ENCODE measurements at places on chromosomes 7 and 10.

DNA sequence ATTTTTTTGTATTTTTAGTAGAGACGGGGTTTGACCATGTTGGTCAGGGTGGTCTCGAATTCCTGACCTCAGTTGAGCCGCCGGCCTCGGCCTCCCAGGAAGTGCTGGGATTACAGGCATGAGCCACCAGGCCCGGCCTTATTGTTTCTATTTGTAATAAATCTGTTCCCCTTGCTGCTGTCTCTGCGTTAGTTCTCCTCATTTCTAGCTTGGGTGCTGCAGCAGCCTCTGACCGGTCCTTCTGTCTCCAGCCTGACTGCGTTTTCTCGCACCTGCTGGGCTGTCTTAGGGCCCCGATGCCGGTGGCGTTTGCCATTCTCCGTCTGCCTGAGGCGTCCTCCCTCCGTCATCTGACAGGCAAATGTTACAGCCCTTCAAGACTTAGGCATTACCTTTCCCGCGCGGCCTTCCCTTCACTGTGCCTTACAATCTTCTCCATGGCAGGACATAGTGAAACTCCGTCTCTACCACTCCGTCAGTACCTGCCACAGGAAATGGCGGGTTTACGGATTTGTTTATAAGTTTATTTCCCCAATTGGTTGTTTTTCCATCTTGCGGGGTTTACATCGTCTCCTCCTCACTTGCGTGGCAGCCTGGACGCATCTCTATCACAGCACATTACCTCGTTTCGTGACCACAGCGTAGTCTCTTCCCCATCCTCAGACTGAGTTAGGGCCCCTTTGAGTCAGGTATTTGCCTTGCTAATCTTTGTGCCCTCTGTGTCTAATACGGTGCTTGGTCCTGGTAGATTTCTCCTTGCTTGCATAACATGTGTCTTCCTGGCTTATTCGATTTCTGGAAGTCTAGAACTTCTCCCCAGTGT lies 2.3 kb upstream of the GIMAP8 start:
- no peak for DNase-seq

- no peak for DNase-seq
Observed at GRCh38 chr10:52619052-52619451, 153.5 kb downstream of the MBL2 start.

DNA sequence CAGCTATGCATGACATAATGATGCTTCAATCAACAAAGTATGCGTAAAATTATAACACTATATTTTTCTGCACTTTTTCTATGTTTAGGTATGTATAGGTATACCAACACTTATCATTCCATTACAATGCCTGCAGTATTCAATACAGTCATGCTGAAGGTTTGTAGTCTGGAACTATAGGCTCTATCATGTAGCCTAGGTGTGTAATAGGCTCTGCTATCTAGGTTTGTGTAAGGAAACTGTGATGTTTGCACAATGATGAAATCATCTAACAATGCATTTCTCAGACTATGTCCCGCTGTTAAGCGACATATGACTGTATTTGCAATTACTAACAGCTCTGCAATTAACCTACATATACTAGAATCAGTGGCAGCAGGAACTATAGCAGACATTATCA lies 1447.5 kb downstream of the GATA3 start:
- no peak for DNase-seq

DNA sequence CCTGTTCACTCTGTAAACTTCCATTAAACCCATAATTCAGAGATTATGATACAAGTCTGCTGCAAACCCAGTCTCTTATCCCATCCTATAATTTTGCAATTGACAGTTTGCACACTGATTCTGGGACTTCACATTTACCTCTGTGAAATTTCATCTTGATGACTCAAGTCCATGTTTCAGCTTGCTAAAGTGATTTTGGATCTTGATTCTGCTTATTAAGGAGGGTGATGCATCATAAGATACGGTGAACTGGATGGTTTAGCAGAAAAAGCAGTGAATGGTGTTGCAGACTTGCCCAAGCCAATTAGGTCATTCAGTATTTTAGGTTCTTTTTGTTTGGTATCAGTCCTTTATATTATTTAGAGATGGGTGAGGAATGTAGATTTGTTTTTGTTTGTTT lies 125.5 kb upstream of the PODXL start:
- DNase-seq: no peak

- peak; percentile 8 for DNase-seq
Observed at GRCh38 chr7:125279961-125280360, 350.3 kb upstream of the POT1 start.

- DNase-seq: no peak
Observed at GRCh38 chr10:128865436-128866195, 601.4 kb upstream of the MGMT start.

DNA sequence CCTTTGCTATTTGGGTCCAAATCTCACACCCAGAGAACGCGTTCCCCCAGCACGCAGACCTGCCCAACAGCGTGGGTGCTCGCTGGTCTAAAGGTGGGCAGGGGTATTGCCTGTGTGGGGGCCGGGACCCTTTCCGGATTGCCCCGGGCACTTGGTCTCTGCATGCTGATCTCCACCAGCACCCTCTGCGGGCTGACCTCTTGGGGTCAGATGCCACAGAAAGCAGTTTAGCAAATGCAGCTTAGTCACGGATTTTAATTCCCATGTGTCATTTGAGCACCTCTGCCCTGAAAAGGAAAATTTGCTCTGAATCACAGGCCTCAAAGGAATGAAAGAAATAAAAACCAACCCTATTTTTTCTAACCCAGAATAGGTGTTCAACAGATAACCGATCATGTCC lies 46.7 kb downstream of the PKD1L1 start:
- no peak for DNase-seq

GRCh38 chr7:27251136-27251651 lies 8.6 kb downstream of the EVX1 start:
- no peak for DNase-seq

DNA sequence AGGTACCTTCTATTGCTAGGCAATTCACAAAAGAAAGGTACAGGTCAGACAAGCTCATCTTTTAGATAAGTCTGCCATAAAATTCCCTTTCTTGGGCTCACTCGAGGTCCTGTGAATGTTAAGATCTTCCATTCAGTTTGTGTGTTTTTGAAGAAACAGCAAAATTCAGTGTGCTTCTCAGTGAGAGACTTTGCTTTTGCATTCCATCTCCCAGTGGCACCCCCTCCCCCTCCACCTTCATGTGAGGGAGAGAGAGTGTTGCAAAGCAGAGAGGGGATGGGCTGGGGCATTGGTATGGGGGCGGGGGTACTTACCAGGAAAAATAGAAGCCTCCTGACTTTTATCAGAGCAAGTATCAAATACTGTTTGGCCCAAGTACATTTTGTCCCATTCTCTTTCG lies 3.8 kb upstream of the TECTB start:
- DNase-seq: no peak

GRCh38 chr7:22403344-22403743 lies 46.4 kb upstream of the RAPGEF5 start:
- DNase-seq: no peak

DNA sequence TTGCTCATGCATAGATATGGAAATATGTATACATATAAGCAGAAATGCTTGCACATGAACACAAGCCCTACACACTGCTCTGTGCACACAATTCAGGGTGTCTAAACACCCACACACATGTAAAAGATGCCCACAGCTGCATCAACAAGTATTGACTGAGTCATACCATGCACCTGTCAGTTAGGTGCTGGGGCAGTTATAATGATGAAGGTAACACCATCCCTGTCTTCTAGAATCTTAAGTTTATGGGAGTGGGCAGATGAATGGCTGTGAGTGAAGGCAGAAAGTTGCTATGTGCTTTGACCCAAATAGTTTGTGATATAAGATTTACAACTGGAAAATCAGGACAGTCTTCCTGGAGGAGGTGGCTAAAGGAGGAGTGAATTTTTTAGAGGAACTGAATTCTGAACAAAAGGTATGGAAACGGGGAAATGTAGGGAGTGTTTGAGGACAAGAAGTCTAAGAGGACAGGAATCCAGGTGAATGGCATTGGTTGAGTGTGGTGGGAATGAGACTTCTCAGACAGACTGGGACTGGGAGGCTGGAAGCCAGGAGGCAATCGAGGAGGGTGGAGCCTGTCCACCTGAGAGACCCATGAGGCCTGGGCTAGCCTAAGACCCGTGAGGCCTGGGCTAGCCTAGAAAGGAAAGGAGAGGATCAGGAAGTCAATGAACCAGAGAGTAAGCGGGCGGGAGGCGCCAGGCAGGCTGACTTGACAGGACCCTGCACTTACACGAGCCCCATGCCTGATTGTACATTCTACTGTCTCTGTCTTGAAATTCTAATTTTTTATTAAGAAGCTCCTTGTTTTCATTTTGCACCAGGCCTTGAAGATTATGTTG lies 20.7 kb downstream of the POLL start:
- no peak for DNase-seq

GRCh38 chr10:77576444-77577032 lies 61.1 kb downstream of the KCNMA1 start:
- DNase-seq: no peak

GRCh38 chr7:139730746-139731612 lies 46.8 kb downstream of the HIPK2 start:
- peak; percentile 74 for DNase-seq

DNA sequence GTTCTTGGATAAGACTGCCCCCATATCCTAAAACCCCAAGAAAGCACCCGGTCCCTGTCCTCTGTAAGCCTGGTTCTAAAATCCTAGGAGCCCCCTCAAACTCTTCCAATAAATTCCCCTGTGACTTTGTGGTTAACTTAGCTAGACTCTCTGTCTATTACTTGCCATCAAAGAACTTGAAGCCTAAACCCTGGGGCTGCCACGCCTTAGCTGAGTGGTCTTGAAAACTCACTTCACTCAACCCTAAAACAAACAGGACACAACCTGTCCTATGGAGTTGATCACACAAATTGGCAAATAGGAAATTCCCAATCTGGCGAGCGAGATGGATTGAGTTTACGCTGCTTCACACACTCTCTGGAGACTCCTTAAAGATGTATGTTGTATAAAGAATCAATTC lies 191.4 kb upstream of the SVIL start:
- DNase-seq: no peak

DNA sequence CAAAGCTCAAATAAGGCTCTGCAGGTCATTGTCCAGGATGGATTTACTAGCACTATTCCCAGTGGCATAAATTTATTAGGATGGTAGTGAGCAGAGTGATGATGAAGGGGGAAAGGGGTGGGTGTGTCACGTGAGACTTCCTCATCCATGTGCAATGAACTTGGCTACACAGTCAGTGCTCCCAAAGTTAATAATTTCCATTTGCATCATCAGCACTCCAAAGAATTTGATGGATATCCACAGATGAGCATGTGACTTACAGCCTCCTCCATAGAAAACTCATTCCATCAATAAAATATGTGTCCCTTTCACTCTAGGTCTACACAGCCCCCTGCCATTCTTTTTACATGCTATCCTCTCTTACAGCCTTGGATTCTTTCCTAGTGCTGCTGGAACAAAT lies 142.6 kb upstream of the PLPP4 start:
- no peak for DNase-seq

- no peak for DNase-seq
Observed at GRCh38 chr10:46298477-46299285, 11.9 kb downstream of the ANTXRL start.

DNA sequence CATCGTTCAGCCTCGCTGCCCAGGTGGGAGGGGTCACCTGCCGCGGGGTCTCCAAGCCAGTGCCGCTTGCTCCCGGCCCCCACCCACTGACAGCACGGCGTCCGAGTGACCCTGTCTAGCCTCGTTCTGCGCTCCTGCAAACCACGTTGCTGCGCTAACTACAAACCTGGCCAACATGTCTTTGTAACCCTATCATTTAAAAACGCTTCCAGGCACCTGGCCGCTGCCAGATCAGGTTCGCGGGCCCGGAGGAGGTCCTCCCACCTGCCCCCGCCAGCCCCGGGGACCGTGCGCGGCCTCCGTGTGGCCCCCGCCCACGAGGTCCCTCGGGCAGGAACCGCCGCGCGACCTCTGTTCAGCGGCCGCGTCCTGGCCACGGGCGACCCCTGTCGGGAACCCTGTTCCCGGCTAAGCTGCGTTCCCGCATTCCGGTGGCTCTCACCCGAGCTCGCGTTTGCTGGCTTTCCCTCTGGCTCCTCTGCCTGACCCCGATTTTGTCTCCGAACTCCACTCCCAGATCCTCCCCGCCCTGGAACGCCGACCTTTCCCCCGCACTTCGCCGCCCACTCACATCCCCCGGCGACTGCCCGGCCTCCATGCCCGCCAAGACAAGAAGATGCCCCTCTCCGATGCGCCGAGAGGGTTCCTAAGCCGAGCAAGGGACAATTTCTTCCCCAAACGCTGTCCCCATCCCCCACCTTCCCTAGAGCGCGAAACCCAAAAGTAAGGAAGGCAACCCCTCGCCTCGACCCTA lies 2.4 kb downstream of the SFMBT2 start:
- DNase-seq: no peak

GRCh38 chr7:12583922-12584321 lies 13.4 kb downstream of the SCIN start:
- no peak for DNase-seq

Data from NCI-H345 (cell line).